Renal cortex interstitium (tissue), 15 donors: ENCODE measurements at places on chromosomes 5 and 9. TPM values are rescaled to one million over a fixed set of nuclear protein-coding genes. Genes with fewer than 3 reads are reported as not detected.
A peak's percentile ranks its signal among the peaks of the same experiment; 100 is the strongest.

The SLC25A2 gene
- polyA plus RNA-seq, result 0.14 TPM

The SEC16A gene
- polyA plus RNA-seq, result 63.5 TPM

The CLK4 gene
- polyA plus RNA-seq, result 68.3 TPM

The LECT2 gene
- polyA plus RNA-seq, result 2.3 TPM

The HSPB3 gene
- polyA plus RNA-seq, result not detected

The DOK3 gene
- 3.8 TPM for polyA plus RNA-seq

The TLE1 gene
- 71.6 TPM for polyA plus RNA-seq

GRCh38 chr9:117718085-117718484, 13.9 kb downstream of the TLR4 start:
- DNase-seq, result no peak

GRCh38 chr5:60545551-60545950, 154.4 kb downstream of the DEPDC1B start:
- no peak for DNase-seq

GRCh38 chr9:136091582-136092352, 3.3 kb downstream of the NACC2 start:
- DNase-seq, result no peak

- no peak for DNase-seq
Measured at GRCh38 chr5:61647672-61648071, 315.6 kb downstream of the ZSWIM6 start.

GRCh38 chr5:66894480-66895240, 298.5 kb downstream of the MAST4 start:
- DNase-seq, result no peak

DNA sequence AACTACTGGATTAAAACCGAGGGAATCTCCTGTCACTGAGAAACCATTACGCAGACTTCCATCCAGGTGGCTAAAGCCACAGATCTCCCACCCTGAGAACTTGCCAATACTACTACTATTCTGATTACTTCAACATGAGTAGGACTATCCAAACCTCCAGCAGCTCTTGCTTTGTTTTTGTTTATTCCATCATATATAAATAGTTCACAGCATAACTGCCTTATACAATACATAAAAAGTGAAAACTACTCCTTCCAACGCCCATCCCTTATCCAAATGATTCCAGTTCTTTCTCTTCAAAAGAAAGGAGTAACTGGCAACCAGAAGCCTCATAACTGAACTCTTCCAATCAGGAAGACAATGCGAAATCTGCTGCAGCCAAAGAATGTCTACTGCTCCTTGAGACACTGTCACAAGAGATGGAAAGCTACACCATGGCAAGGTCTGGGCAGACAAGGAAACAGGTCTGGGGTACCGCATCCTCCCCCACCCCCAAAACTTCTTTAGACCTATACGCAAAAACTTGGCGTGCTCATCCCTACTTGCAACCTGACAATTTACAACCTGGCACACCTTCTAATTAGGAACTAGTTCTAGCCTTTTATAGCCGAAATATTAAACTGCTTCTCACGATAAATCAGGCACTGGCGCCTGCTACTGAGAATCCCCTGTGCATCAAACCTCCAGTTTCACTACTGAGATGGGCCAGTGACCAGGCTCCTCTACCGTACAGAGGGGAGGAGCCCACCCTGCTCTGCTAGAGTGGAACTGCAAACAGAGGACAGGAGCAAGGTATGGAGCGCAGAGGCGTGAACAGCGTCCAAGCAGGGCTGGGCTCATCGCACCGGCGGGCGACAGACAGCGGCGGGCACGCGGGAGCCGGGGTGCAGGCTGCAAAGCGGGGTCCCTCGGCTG, 986 bp downstream of the PLPP1 start:
- DNase-seq, result peak; percentile 47

DNA sequence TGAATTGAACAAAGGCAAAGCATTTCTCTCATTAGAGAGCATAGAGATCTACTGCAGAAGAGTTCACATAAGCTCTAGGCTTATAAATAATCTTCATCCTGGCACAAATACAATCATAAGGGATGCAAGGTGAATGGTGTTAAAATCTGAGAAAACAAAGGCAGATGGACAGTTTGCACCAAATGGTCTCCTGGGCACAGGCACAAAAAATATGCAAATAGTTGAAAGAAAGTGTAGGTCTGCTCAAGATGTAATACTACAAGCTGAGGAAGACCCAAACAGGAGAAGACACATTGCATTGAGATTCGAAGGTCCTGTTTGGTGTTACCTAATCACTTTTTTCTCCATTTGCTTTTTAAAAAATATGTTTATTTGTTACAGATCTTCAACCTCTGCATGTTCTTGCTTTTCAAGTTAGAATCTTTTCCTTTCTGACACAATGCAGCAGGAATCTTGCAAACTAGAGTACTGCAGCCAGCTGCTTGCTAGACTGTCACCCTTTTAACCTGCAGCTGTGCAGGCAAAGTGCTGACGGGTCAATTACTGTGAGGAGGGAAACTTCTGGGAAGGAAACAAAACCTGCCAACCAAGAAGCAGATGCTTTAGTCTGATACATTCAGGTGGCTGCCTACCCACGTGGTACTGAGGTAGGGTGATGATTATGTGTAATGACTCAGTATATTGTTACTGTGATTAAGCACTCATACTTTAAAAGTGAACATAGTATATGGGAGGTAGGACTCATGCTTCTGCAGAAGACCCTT, 1048.6 kb upstream of the SEMA6A start:
- DNase-seq, result peak; percentile 3

GRCh38 chr5:125798307-125798706, 624.9 kb upstream of the GRAMD2B start:
- DNase-seq, result peak; percentile 37

DNA sequence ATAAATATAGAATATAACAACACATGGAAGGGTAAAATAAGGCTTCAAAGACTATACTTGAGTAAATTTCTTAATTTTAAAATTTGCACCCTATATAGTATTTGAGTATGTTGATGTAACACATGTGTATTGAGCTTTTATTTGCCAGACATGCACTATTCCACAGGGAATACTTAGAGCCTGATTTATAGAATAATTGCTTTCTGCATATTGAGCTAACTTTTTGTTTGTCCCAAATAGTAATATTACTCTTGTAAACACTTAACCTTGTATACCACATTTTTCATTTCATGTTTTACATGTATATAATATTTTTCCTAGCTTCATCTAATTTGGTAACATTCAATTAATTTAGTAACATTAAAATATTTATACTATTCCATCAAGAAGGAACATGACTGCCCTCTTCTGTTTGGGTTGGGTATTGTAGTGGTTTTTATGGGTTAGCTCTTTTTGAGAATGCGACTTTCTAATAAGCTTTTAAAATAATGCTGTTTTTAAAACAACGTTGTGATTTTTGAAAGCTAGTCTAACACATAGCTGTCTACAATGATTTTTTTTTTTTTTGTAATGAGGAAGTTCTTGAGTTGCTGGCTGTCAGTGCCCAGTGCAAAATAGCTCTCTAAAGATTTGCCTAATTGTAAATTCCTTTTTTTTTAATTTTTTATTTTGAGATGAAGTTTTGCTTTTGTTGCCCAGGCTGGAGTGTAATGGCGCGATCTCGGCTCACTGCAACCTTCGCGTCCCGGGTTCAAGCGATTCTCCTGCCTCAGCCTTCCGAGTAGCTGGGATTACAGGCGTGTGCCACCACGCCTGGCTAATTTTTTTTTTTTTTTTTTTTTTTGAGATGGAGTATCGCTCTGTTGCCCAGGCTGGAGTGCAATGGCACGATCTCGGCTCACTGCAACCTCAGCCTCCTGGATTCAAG, 4.8 kb downstream of the SUB1 start:
- DNase-seq, result peak; percentile 56

GRCh38 chr9:26158631-26159150, 480.4 kb upstream of the TUSC1 start:
- no peak for DNase-seq

DNA sequence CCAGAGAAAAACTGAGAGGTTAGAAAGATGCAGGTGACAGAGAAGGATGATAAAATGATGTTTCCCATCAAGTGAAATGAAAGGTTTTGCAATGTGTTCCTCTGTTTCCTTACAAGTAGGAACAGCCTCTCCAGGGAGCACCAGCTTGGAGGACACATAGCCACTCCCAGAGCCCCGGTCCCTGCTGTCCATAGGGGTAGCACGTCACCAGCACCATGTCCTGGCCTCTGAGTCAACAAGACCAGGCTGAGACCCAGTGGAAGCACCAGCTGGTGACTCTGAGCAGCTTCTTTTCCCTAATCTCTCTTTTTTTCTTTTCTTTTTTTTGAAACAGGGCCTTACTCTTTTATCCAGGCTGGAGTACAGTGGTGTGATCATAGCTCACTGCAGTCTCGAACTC, 19.4 kb upstream of the HMCN2 start:
- no peak for DNase-seq

GRCh38 chr5:98175474-98175873, 598.0 kb upstream of the RGMB start:
- no peak for DNase-seq

DNA sequence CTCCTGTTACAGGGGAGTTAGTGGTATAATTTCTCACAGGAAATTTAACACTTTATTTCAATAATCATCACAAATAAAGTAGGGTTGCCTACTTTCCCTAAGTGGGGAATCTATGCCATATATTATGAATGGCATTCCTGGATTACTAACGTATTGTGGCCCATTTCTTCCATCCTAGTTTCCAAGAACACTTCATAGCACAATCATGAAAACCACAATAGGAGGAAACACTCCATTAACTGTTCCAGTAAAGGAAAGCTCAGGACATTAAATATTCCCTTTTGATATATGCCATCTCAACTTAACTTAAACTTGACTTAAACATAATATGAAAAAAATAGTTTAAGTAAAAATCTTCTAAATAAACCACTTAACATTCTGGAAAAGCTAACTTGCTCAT, 2.1 kb downstream of the CPLANE1 start:
- no peak for DNase-seq

DNA sequence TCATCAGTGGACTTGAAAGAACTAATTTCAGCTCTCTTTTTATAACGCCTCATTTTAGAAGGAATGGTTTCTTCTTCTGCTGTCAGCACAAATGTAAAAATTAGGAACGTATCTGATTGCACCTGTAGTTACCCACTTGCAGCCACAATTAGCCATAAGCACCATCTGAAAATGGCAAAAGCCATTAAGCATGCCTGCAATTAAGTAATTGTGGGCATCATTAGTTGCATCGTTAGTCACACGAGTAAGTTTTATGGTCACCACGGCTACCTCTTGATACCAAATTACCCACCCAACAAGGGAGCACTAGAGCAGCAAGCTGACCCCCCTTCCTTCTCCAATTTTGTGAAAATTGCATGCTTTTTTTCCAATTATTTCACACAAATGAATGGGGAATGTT, 25.8 kb upstream of the SLC44A1 start:
- no peak for DNase-seq

DNA sequence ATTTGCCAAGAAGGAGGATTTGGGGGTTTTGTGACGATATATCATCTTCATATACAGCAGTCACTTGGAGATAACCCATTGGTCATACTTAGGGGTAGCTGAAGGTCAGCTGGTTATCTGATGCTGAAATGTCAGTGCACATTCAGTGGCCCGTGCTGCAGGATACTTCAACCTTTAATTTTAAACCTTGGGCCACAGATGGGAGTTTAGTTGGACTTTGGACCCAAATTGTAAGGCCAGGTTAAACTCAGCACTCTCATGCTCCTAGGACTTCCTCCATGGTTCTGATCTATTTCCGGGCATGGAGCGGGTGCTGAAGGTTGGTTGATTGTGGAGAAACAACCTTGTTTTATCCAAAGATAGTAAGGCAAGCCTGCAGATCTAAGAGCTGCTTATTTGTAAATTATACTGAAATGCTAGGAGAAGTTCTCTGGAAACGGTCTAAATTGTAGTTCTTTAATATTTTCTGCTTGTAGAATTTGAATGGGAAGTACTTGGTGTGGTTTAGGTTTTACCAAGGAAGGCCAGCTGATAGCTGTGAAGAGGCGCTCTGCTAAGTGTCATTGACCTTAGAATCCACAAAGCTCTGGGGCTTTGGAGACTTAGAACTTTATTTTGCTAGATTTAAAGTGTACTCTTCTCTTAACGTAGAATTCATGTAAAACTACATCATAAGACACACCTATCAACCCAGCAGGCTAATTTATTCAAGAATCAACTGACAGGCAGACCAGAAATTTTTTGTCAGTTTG, 38.6 kb downstream of the SLC44A1 start:
- DNase-seq, result no peak
